ENCODE measurements at places on chromosomes 5 and 9.

DNA sequence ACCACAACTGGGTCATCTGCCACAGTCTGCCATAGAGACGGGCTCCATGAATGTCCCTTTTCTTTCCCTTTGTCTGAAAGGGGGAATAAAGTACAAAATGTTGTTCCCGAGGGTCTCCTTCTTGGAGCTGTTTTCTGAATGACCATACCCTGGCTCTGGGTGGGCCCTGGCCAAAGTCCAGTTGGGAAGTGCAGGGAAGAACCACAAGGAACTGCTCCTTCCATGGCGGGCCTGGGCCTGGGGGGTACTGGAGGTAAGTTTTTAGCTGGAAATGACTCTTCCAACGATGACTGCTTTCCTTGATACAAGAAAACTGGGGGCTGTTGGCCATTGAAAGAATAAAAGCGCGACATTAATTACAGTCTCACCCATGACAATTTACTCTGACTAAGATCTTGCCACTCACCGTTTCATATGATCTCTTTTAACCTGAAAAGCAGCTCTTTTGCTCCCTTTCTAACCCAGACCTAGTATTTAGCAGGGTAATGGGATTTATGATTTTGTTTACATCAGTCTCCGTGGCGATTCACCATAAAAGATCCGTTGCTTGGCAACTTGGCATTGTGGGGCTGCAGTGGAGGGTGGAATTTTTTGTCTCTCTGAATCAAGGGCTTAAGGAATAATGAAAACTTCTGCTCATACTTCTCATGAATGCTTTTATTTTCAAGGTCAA lies 89.2 kb upstream of the PTCH1 start:
- no peak for DNase-seq

DNA sequence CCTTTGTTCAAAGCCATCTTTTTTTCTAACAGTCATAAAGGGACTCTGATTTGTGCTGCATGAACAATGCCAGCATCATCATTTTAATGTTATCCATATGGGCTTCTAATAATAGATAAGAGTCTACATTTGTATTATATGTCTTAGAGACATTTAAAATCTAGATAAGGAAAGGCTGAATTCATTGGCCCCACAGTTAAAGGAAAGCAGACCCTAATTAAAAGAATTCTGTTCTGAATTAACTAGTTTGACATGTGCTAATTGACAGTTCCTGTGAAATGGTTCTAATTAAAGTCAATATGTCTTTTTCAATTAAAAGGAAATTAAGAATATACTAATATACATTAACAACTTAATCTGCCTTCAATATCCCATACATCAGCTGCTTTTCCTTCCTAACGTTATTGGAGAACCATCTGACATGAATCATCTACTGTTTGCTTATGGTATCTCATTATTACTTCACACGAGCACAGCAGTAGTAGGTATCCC lies 104.7 kb downstream of the NR2F1-AS1 start:
- DNase-seq: no peak

GRCh38 chr9:126146254-126147145 lies 180.1 kb upstream of the MVB12B start:
- DNase-seq: no peak

- DNase-seq: no peak
Observed at GRCh38 chr9:98730871-98731270, 22.1 kb upstream of the GABBR2 start.

DNA sequence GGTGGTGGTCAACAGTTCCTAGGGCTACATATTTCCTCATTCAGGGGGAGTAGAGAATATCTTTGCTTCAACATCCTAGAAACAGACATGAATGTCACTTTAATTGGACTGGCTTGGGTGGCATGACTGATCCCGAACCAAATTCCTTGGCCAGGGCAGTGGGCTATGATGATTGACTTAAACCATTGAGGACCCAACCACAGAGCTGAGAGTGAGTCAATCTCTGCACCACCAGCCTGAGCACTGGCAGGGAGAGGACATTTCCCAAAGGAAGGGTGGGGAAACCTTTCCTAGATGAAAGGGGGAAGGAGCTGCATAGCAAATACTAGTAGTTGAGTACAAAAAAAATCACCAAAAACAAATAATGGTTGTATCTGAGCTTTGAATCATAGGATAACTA lies 52.8 kb upstream of the ENTREP1 start:
- no peak for DNase-seq

- no peak for DNase-seq
Observed at GRCh38 chr5:116488356-116489041, 86.1 kb downstream of the SEMA6A start.

DNA sequence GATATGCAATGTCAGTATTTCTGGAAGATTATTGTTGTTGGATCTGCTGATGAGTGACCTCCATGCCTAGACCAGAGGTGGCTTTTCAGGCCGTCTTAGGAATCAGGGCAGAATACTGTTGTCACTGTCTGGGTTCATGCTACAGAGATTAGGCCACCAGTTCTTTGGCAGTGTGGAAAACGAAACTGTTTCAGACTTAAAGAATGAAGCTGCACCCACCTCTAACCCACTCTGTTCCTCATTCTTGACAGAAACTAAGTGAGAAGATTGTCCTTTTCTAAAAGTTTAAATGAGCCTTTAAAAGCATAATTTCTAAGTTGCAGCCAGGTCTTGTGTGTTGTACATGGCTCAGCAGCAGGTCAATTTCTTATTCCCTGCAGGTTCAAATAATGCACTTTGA lies 444.3 kb downstream of the ENC1 start:
- no peak for DNase-seq

DNA sequence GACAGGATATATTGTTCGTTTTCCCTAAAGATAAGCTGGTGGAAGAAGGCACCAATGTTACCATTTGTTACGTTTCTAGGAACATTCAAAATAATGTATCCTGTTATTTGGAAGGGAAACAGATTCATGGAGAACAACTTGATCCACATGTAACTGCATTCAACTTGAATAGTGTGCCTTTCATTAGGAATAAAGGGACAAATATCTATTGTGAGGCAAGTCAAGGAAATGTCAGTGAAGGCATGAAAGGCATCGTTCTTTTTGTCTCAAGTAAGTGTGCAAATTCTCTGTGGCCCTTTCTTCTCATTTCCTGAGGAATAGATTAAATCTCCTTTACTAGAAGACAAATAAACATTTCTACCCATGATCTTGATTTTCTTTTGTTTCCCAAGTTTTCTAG lies 38.0 kb downstream of the OSMR start:
- no peak for DNase-seq

- DNase-seq: no peak
Observed at GRCh38 chr5:139833525-139833924, 37.9 kb downstream of the PSD2 start.

GRCh38 chr5:95850391-95850894 lies 27.9 kb upstream of the GLRX start:
- peak; percentile 47 for DNase-seq

- no peak for DNase-seq
Observed at GRCh38 chr9:89530726-89531125, 32.8 kb upstream of the SEMA4D start.

- DNase-seq: no peak
Observed at GRCh38 chr5:158907856-158908255, 191.9 kb downstream of the EBF1 start.

GRCh38 chr9:100216178-100216787 lies 117.2 kb downstream of the INVS start:
- peak; percentile 18 for DNase-seq

- DNase-seq: no peak
Observed at GRCh38 chr9:93256878-93257807, 73.2 kb downstream of the WNK2 start.

GRCh38 chr9:107637421-107638420 lies 148.2 kb upstream of the KLF4 start:
- DNase-seq: peak; percentile 72

DNA sequence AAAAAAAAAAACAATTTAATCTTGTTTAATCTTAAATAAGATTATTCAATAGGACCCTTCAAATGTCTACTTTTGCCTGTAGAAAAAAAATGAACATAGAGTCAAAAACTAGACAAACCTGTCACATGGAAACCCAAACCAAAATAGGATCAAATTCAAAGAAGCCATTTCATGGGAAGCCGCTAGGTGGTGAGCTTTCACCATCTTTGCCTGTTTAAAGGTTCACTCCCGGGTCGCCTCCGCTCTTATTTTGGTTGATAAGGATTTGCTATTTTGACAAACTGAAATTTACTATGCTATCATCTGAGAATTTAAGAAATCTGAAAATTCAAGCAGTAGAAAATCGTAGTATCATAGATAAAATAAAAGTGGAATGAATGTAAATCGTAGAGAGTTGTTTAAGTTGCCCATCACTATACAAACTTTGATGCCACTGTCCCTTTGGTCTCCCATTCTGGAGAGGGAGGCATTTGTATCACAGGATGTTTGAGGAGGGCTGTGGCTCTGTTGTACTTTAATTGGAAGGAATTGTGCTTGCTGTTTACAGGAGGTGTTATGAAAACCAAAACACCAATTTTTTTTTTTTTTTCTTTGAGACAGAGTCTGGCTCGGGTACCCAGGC lies 43.5 kb upstream of the DNAH5 start:
- peak; percentile 72 for DNase-seq
